ENCODE measurements at places on chromosomes 13 and 19.

DNA sequence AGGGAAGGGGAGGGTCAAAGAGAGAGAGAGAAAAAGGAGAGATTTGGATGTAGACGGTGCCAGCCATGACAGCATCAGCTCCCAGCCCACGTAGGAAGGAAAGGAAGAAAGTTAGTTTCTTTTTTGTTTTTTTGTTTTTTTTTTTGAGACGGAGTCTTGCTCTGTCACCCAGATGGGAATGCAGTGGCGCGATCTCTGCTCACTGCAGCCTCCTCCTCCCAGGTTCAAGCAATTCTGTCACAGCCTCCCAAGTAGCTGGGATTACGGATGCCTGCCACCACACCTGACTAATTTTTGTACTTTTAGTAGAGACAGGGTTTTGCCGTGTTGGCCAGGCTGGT lies 27.6 kb downstream of the ELL start:
- DNase-seq: no peak

GRCh38 chr13:26185720-26186117 lies 36.4 kb downstream of the RNF6 start:
- no peak for DNase-seq

- DNase-seq: no peak
These were observed 1.1 kb downstream of the KCTD4 start for GRCh38 chr13:45199711-45200110.

DNA sequence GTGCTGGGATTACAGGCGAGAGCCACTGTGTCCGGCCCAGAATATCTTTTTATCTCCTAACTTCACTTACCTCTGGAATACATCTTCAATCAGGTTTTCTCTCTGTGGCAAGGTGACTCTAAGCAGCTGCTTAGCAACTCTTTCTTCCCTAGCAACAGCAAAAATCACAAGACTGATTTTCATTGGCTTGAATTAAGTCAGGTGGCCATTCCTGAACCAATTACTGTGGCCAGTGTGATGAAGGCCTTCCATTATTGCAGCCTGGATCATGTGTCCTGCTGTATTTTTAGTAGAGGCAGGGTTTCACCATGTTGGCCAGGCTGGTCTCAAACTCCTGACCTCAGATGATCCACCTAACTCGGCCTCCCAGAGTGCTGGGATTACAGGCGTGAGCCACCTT lies 9.0 kb upstream of the LTBP4 start:
- DNase-seq: no peak

GRCh38 chr19:17376935-17377600 lies at the start of gene PLVAP:
TSS of gene PLVAP (minus strand) at chr19:17377342. CDS start at chr19:17377288, 54 bp downstream.
- DNase-seq: no peak
